GM20000 (cell line): ENCODE measurements at places on chromosomes 5 and 9.

DNA sequence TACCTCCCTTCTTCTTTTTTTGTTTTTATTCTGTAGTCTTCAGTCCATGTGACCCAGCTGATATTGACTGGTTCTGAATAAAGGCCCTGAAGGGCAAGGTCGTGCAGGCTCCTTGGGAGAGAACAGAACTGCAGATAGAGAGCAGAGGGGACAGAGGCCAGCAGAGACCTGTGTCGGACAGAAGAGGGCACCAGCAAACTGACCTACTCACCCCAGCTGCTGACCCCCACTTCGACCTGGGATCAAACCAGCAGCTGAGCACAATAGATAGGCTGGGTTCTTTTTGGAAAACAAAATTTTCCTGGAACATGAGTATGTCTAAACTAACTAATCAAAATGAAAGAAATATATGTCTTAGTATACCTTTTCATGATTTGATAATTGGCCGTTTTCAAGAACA, 695.1 kb downstream of the NR2F1-AS1 start:
- no peak for DNase-seq

- DNase-seq = no peak
These were observed 211.9 kb downstream of the AOPEP start for GRCh38 chr9:94938384-94938783.

DNA sequence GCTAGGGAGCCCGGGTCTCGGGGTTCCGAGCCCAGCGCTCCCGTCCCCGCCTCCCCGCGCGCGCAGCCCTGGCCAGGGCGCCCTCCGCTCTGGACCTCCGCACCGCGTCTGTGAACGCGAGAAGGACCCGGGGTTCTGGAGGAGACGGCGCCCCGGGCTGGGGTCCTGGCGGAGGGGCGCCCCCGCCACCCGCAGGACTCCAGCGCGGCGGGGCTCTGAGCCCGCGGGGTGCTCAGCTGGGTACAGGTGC, 431 bp downstream of the TMOD1 start:
- no peak for DNase-seq

GRCh38 chr5:140165101-140165922, 9.7 kb upstream of the CYSTM1 start:
- no peak for DNase-seq

- peak; percentile 74 for DNase-seq
These were observed 1.1 kb downstream of the LURAP1L start for GRCh38 chr9:12775679-12776512.

- DNase-seq = peak; percentile 59
These were observed 13.1 kb downstream of the DIAPH1 start for GRCh38 chr5:141605523-141606277.

DNA sequence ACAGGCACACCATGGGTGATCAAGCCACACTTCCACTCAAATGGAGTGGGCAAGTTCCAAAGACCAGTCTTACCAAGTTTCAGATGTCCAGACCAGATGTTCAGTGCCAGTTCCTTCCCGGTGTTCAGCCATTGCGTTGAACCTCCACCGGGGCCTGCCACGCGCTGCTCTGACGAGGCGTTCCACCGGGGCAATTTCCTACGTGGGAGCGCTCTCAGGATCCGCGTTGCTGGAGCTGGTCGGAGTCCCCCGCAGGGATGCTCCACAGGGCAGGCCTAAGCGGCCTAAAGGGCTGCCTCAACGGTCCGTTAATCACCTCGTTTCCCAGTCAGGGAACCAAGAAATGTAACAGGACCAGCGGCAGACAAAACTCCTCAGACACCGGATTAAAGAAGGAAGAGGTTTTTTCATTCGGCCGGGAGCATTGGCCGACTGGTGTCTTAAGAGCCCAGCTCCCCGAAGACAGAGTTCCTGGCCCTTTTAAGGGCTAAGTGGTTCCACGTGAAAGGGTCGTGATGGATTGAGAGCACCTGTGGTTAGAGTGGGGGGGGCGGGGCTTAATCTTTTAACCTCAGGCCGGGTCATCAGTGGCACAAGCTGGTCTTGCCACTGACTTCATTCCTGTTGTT, 35.7 kb upstream of the PPP1R26 start:
- no peak for DNase-seq

GRCh38 chr5:101364469-101364868, 461.4 kb upstream of the ST8SIA4 start:
- no peak for DNase-seq

GRCh38 chr9:135905380-135906258, 1.7 kb downstream of the CAMSAP1 start:
- no peak for DNase-seq

- DNase-seq = no peak
These were observed 46.5 kb downstream of the CEMIP2 start for GRCh38 chr9:71721855-71722254.

DNA sequence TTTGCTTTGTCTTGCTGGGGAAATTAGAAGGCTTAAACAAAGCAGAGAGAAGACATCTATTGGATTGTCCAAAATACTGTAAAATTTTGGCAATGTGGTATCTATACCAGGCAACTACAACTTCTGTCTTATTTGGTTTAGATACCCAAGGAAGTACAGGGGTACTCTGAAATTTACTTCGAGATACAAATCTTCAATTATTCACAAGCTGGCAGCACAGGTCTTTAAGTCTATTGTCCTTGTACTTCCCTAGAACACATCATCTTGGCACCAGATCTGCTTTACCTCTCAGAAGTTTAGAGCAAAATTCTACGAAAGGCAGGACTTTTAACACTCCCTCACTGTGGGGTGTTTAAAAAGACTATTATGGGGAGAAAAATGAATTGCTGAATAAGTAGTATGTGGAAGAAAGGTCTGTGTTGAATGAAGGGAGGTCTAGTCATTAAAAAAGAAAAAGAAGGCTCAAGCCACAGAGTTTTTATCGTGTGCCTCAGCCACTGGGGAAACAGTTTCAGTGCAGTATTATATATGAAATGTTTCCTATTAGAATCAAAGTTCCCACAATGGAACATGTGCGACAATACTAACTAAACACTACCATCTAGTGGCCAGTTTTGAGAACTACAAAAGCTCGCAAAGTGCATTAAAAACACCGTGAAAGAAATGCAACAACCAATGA, 93.7 kb downstream of the PDE4D start:
- no peak for DNase-seq

- DNase-seq = peak; percentile 7
These were observed 152.8 kb upstream of the DAP start for GRCh38 chr5:10913841-10914240.

DNA sequence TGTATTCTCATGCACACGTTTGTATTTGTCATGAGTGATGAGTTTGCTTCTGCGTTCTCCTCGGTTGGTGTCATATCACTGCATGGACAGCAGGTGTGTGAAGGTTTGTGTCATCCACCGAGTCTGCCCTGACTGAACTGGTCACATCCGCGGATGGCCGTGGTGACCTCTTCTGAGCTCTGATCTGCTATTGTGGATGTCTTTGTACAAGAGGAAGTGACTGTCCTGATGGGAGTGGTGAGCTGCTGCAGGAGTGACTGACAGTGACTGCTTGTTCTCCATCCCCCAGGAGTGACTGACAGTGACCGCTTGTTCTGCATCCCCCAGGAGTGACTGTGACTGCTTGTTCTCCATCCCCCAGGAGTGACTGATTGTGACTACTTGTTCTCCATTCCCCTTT, 69.9 kb downstream of the EHMT1 start:
- DNase-seq = no peak

GRCh38 chr9:87558606-87559190, 61.0 kb downstream of the DAPK1 start:
- no peak for DNase-seq

DNA sequence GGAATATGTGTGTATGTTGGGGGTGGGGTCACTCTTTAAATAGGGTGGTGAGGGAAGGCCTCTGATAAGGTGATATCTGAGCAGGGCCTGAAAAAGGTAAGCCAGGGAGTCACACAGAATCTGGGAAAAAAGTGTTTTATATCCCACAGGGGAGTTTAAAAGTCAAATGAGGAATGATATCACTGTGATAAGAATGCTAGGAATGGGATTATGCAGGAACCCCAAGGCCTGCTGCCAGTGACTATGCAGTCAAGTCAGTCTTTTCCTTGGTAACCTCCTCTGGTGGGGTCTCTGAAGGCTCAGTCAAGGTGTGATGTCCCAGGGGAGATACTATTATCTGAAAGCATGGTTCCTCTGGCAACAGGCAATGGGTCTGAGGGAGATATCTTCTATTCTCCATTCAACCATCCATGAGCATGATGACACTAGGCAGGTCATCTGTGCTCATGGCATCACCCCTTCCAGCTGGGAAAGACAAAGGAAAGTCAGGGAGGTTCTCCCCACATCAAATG, 53.5 kb downstream of the GRIA1 start:
- no peak for DNase-seq

- no peak for DNase-seq
These were observed 96.7 kb upstream of the GRHPR start for GRCh38 chr9:37325778-37326177.

GRCh38 chr5:51811883-51812471, 428.7 kb downstream of the ISL1 start:
- DNase-seq = no peak

DNA sequence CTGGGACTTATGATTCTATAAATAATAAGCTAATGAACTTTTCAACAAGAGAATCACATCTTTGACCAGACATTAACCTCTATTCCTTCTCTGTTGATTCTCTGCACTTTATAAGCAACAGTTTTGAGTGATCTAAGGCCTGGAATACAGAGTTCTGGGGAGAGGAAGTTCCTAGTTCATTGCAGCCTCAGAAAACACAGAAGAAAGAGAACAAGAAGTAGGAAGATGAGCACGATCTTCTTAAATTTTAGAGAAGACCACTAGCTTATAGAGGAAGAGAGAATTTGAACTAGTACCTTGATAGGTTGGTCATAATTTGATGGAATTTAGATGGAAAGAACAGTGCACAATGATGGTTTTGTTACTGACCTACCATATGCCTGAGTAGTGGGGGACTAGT, 8.5 kb upstream of the C9orf72 start:
- no peak for DNase-seq

DNA sequence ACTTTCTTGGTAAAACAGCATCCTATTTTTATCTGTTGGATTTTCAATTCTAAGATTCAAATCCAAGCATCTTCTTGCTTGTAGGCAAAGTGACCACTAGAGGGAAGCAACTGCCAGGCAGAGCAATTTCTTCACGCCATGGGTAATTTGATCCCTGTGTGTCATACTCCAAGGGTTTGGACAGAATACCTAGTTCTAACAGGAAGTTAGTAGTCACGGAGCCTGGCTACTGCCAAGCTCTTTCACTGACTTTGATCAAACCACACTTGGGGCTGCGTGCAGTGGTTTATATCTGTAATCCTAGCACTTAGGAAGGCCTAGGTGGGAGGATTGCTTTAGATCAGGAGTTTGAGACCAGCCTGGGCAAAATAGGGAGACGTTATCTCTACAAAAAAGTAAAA, 473.6 kb upstream of the TNC start:
- peak; percentile 8 for DNase-seq

GRCh38 chr5:135223404-135223803, 175.6 kb downstream of the MACROH2A1 start:
- no peak for DNase-seq

GRCh38 chr9:37425298-37425752, 2.8 kb downstream of the GRHPR start:
- DNase-seq = no peak

GRCh38 chr9:132787748-132788159, 90.3 kb downstream of the AK8 start:
- no peak for DNase-seq

DNA sequence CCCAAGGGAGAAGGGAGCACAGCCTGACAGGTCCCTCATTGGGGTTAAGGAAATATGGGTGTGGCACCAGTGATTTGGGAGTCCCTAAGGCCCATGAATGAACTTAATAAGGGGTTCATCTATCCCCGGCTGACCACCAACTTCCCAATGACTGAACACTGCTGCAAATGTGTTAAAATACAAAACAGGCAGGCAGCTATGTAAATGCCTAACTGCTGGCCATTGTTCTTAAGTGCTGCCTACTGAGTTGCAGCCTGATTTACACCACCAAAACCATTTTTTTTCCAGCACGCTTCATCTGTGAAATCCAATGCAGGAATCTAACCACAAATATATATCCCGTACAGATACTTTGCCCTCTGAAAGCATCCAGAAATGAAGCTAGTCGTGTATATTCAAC, 478.5 kb downstream of the PTPRD start:
- no peak for DNase-seq

DNA sequence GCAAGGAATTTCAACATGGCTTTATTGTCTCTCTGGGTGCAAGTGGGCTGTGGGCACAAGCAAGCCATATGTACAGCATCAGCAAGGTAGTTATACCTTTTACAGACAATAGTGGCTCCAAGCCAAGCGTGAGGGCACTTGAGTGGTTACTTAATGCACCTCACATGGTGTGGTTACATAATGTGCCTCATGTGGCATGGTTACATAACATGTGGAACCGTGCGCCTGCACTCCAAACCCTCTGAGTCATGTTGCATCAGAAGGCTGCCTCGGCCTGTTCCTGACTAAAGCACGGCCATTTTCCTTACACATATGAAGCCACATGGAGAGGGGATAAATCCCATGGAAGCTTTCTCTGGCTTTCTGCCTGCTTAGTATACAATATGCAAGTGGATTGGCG, 150.9 kb downstream of the OSTF1 start:
- DNase-seq = no peak

DNA sequence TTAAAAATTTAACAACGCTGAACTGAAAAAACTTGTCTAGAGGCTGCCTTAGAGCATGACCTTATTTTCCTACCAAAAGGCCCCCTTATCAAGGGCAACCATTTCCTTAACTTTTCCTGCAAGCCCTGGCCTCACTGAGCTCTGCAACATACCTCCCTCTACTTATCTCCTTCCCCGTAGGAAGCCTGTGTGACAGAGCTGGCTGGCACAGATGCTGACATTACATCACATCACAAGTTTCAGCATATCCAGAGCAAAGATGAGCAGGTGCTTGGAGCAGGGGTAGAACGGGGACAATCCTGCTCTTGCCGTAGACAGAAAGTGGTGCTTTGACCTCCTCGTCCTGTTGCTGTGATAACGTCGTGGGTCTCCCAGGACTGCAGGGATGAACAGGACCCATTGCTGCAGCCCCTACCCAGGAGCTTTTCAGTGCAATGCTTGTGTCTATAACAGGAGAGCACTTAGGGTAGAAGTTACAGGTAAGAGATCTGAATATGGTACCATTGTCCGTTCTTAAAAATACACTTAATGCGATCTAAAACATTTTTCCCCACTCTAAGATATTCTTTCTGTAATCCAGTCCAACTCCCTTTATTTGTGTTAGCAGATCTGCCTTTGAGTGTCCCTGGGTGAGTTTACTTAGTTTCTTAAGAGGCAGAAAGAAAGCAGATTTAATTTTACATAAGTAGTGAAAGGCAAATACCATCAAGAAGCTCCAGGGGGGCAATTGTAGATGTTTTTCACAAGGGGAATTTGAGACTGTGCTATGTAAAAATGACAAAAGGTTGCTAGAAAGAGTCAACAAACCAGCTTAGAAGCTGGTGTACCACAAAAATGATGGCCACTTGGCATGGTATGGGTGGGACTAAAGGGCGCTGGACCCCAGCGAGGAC, 101.9 kb upstream of the EFNA5 start:
- no peak for DNase-seq
